ENCODE measurements at places on chromosomes 2 and 18.

DNA sequence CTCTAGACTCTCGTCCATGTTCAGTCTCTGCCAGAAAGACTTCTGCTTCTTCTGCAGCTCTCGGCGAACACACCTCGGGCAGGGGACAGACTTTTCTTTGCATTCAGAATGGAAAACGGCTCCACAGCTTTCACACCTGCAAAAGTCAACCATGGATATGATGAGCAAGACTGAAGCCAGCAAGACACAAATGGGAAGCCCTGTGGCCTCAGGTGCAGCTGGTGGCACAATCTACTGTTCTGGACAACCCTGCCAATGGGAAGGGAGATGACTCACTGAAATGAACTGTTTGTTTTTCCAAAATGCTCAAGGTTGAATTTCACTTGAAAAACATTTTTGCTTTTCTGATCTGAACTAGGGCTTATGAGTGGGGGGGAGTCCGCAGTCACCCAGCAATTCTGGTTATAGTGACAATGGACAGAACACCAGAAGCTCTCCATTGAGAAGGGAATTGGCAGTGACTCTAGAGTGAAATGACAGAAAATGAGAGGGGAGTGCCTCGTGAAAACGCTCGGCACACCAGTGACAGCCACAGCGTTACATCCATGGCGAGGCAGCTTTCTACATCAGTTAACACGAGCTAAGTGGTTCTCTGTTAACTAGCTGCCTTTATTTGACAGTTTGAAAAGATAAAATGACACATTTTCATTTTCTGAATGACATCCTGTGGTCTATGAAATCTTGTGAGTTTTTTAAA, 58.8 kb upstream of the FZD5 start:
- no peak for DNase-seq

GRCh38 chr2:126999106-126999756, 100.5 kb downstream of the TEX51 start:
- DNase-seq = no peak

DNA sequence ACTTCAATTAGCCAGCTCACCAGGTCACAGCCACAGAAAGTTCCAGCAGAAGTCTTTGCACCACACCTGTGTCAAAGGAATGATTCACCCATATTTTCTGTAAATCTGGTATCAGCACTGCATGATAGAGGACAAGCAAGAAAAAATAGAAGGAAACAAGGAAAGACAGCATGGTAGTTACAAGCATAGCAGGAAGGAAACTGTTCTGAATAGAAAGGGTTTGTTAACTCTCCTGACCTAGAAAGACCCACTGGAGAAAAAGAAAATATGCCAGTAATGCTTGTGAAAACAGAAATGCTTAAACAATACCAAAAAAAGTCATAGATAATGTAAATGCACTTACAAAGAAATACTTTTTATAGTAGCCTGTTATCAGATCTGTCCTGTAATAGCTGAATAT, 40.8 kb downstream of the SCRN3 start:
- DNase-seq = no peak

GRCh38 chr2:149858216-149858615, 270.6 kb upstream of the MMADHC start:
- DNase-seq = no peak

DNA sequence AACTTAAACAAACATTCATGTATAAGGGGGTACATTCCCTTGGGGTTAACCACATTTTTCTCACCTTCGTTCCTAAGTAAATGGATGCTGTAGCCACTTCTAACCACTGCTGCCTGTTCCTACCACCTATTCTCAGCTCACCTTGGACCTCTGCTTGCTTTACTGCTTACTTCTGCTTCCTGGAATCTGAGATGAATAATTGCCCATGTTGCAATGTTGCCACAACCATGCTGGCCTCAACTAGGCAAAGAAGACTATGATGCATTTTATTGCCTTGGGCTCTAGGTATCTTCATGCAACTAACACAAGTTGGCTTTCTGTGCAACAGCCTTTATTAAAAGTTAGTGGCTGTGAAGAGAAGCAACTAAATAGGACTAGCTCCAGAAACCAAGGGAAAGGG, 106.3 kb upstream of the TCF4 start:
- DNase-seq = no peak

Measured in SHP77 treated with DMSO at 0.1 percent for 48 hours (cell line).